HFFc6 (cell line): ENCODE measurements at places on chromosomes 3 and 15.

DNA sequence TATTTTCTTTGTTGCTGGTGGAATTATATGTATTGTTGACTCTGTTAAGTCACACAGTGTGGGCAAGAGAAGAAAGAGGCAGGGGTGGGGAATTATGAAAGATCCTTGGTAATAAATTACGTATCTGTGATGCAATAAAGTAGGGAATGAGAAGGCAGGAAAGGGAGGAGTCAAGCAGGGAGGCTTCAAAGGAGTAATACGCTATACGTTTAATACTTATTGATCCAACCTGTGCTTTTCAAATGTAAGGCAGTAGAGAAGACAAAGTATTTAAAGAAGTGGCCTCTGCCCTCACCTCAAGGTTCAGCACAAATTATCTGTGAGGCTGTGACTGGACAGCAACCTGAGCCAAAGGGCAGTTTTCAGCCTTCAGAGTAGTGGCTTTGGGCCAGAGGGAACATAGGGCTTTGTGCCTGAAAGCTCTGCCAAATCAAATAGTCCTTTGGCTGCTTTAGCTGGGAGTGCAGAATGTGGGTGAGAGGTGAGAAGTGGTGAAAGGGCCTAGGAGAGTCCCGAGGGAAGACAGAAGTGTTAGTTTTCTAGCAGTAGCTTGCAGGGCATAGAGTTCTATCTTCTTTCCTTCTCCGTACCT lies 1.2 kb upstream of the PLIN1 start:
- H3K27me3 ChIP-seq: peaks cover 2% of the 10 kb centered on the region; the same call in 1 of the 2 replicates
- H3K4me3 ChIP-seq: no peak overlapping the region
- H3K4me1 ChIP-seq: peaks cover 8% of the 10 kb centered on the region
- H3K27ac ChIP-seq: no peak overlapping the region
- DNase-seq: peak; percentile 40
- H3K36me3 ChIP-seq: peaks cover 7% of the 10 kb centered on the region; the same call in 1 of the 2 replicates

DNA sequence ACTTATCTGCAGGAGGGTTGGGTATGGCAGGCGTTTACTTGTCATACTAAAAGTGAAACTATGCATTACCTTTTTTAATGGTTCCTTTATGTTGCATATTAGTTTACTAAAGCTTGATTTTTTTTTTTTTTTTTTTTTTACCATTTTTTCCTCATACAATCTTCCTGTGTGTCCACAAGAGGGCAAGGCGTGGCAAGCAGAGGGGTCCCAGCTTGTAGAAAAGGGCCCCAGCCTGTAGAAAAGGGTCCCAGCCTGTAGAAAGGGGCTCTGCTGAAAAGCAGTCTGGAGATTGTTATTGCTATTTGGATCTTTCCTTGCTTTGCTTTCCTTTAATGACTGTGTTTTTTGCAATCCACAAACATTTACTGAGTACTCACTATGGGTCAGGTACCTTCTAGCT lies 21.9 kb downstream of the MKRN2 start:
- peaks cover 56% of the 10 kb centered on the region for H3K36me3 ChIP-seq
- H3K27me3 ChIP-seq: peaks cover 2% of the 10 kb centered on the region; the same call in 1 of the 2 replicates
- DNase-seq: no peak

DNA sequence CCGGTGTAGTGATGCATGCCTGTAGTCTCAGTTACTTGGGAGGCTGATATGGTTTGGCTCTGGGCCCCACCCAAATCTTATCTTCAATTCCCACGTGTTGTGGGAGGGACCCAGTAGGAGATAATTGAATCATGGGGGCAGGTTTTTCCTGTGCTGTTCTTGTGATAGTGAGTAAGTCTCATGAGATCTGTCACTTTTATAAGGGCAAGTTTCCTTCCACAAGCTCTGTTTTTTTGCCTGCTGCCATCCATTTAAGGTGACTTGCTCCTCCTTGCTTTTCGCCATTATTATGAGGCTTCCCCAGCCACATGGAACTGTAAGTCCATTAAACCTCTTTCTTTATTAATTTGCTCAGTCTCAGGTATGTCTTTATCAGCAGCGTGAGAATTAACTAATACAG lies 566.7 kb upstream of the NECTIN3 start:
- DNase-seq: no peak
- H3K27me3 ChIP-seq: no peaks in the 10 kb centered on the region
- H3K4me1 ChIP-seq: no peaks in the 10 kb centered on the region
- H3K36me3 ChIP-seq: peaks cover 32% of the 10 kb centered on the region
- H3K27ac ChIP-seq: no peak overlapping the region

- DNase-seq: no peak
- no peak overlapping the region for H3K4me3 ChIP-seq
- H3K4me1 ChIP-seq: no peaks in the 10 kb centered on the region; the same call in 1 of the 2 replicates
- no peaks in the 10 kb centered on the region for H3K36me3 ChIP-seq
Observed at GRCh38 chr3:133897547-133897946, 1.9 kb upstream of the RAB6B start.

- no peak for DNase-seq
- H3K4me1 ChIP-seq: peaks cover 8% of the 10 kb centered on the region; the same call in 1 of the 2 replicates
Observed at GRCh38 chr3:160319322-160319721, 79.7 kb downstream of the IFT80 start.

GRCh38 chr15:98620020-98620419 lies 28.3 kb upstream of the IGF1R start:
- no peak for DNase-seq
- no peak overlapping the region for H3K4me3 ChIP-seq
- no peaks in the 10 kb centered on the region for H3K36me3 ChIP-seq
- no peak overlapping the region for H3K27ac ChIP-seq
- peaks cover 32% of the 10 kb centered on the region for H3K27me3 ChIP-seq

- no peak overlapping the region for H3K4me3 ChIP-seq
- peaks cover 11% of the 10 kb centered on the region for H3K4me1 ChIP-seq
- H3K36me3 ChIP-seq: no peaks in the 10 kb centered on the region
- H3K27me3 ChIP-seq: no peaks in the 10 kb centered on the region; the same call in 1 of the 2 replicates
- no peak for DNase-seq
Observed at GRCh38 chr3:72720566-72720965, 127.7 kb downstream of the SHQ1 start.

GRCh38 chr15:74229686-74230085 lies 6.4 kb upstream of the CCDC33 start:
- H3K36me3 ChIP-seq: no peaks in the 10 kb centered on the region
- no peak for DNase-seq
- peaks cover 14% of the 10 kb centered on the region for H3K4me1 ChIP-seq
- H3K4me3 ChIP-seq: no peak overlapping the region
- H3K27me3 ChIP-seq: peaks cover 44% of the 10 kb centered on the region

DNA sequence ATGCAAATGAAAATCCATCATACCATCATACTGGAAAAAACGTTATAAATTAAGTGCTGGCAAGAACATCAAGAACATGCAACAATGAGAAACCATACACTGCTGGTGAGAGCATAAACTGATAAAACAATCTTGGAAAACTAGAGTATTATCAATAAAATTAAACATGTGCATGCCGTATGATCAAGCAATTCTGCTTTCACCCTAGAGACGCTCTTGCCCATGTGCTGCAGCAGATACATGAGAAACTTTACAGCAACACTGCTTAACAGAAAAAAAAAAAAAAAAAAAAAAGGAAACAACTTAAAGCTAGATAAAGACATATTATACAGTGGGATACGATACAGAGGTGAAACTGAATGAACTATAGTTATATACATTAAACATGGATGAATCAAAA lies 21.8 kb downstream of the SPG11 start:
- H3K4me3 ChIP-seq: no peak overlapping the region
- H3K27ac ChIP-seq: no peak overlapping the region; the same call in 1 of the 2 replicates
- H3K36me3 ChIP-seq: peaks cover 32% of the 10 kb centered on the region
- no peaks in the 10 kb centered on the region for H3K27me3 ChIP-seq

- peaks cover 38% of the 10 kb centered on the region for H3K4me1 ChIP-seq
- H3K27ac ChIP-seq: no peak overlapping the region
- no peaks in the 10 kb centered on the region for H3K36me3 ChIP-seq
- peaks cover 7% of the 10 kb centered on the region for H3K27me3 ChIP-seq
- no peak overlapping the region for H3K4me3 ChIP-seq
Observed at GRCh38 chr3:31220431-31220830, 312.3 kb upstream of the STT3B start.

GRCh38 chr3:95899911-95900310 lies 914.5 kb upstream of the EPHA6 start:
- H3K4me3 ChIP-seq: no peak overlapping the region
- H3K4me1 ChIP-seq: no peaks in the 10 kb centered on the region
- H3K27ac ChIP-seq: no peak overlapping the region
- no peaks in the 10 kb centered on the region for H3K27me3 ChIP-seq
- H3K36me3 ChIP-seq: no peaks in the 10 kb centered on the region
- no peak for DNase-seq

- peaks cover 7% of the 10 kb centered on the region for H3K4me1 ChIP-seq
- no peak for DNase-seq
- peaks cover 18% of the 10 kb centered on the region for H3K27me3 ChIP-seq
- no peak overlapping the region for H3K4me3 ChIP-seq
- H3K36me3 ChIP-seq: no peaks in the 10 kb centered on the region
- no peak overlapping the region for H3K27ac ChIP-seq
Observed at GRCh38 chr3:37527361-37527760, 334.3 kb upstream of the CTDSPL start.

DNA sequence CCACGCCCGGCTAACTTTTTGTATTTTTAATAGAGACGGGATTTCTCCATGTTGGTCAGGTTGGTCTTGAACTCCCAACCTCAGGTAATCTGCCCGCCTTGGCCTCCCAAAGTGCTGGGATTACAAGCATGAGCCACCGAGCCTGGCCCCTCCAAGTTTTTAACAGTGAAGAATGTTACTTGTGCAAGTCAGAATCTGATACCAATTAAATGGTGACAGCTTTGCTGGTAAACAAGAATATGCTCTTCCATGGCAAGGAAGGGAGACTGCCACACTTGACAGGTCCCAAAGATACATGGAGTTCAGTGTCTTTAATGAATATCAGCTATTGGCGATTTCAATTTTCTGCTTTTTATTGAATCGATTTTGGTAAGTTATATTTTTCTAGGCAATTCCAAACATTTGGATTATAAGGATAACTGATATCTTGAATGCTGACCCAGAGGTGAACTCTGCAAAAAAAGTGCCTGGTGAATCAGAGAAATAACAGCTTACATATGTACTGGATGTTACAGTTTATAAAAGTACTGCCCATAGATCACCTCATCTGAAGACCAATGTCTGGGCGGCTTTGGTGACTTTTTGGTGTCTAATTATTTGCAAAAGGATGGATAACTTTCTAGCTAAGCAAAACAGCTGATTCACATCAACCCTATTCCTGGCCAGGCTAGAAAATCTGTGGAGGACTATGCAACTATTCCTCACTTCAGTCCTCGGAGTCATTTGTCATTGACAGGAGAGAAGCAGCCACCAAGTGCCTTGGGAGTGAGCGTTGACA lies 1.2 kb downstream of the PARP16 start:
- H3K27ac ChIP-seq: peak overlapping the region; percentile 66
- DNase-seq: peak; percentile 18
- peaks cover 15% of the 10 kb centered on the region for H3K4me1 ChIP-seq
- no peaks in the 10 kb centered on the region for H3K36me3 ChIP-seq
- H3K27me3 ChIP-seq: no peaks in the 10 kb centered on the region; the same call in 1 of the 2 replicates
- peak overlapping the region; percentile 86 for H3K4me3 ChIP-seq

GRCh38 chr3:181710345-181711291 lies 1.1 kb upstream of the SOX2 start:
- no peak overlapping the region for H3K4me3 ChIP-seq
- no peak overlapping the region for H3K27ac ChIP-seq
- no peaks in the 10 kb centered on the region for H3K36me3 ChIP-seq
- peaks cover 24% of the 10 kb centered on the region for H3K27me3 ChIP-seq
- H3K4me1 ChIP-seq: peaks cover 5% of the 10 kb centered on the region; the same call in 1 of the 2 replicates
- DNase-seq: no peak

DNA sequence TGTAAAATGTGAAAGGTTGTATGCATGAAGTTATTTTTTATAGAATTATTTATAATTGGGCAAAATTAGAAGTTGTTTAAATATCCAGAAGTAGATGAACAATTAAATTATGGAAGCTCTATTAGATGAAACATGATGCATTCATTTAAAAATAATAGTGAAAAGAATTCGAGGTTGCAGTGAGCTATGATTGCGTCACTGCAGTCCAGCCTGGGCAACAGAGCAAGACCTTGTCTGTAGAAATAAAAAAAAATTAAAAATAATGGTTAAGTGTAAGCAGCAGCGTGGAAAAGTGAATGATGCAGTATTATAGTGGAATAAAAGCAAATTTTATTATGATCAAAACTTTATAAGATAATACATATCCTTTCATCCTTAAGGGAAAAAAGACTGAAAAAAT lies 14.3 kb downstream of the BUB1B start:
- DNase-seq: no peak
- H3K27me3 ChIP-seq: no peaks in the 10 kb centered on the region
- H3K27ac ChIP-seq: no peak overlapping the region
- H3K4me1 ChIP-seq: 0 out of 2 replicates have a peak, but pooled peaks cover 5% of the 10 kb centered on the region
- no peak overlapping the region for H3K4me3 ChIP-seq

GRCh38 chr3:13745636-13746035 lies 134.2 kb downstream of the WNT7A start:
- H3K27me3 ChIP-seq: peaks cover 4% of the 10 kb centered on the region
- no peaks in the 10 kb centered on the region for H3K36me3 ChIP-seq
- H3K4me3 ChIP-seq: no peak overlapping the region
- no peak for DNase-seq

GRCh38 chr3:71708476-71709105 lies 16.6 kb downstream of the EIF4E3 start:
- no peak overlapping the region for H3K27ac ChIP-seq
- H3K27me3 ChIP-seq: peaks cover 16% of the 10 kb centered on the region
- H3K4me3 ChIP-seq: no peak overlapping the region
- H3K36me3 ChIP-seq: no peaks in the 10 kb centered on the region
- no peak for DNase-seq
- no peaks in the 10 kb centered on the region for H3K4me1 ChIP-seq

GRCh38 chr15:50355980-50356379 lies 982 bp upstream of the GABPB1 start:
- H3K4me3 ChIP-seq: peak overlapping the region; percentile 99
- DNase-seq: no peak
- H3K27ac ChIP-seq: peak overlapping the region; percentile 100
- peaks cover 7% of the 10 kb centered on the region for H3K27me3 ChIP-seq
- H3K36me3 ChIP-seq: peaks cover 59% of the 10 kb centered on the region

DNA sequence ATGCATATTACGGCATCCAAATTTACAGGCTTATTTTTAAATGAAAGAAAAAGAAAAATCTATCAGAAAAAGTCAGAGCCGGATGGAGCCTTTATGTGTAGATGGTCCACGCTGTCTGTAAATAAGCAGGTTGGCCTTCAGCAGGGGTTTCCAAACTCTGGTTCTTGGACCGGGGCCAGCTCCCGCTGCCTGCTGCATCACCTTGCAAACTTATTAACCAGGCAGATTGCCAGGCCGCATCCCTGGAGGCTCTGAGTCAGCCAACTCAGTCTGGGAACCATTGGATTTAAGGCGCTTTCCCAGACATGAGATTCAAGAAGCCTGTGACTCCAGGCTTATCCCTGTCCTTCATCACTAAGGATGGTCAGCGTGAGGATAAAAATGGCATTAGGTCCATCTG lies 212.4 kb downstream of the OPA1 start:
- no peak overlapping the region for H3K4me3 ChIP-seq
- no peaks in the 10 kb centered on the region for H3K4me1 ChIP-seq
- H3K27me3 ChIP-seq: peaks cover 13% of the 10 kb centered on the region
- H3K27ac ChIP-seq: no peak overlapping the region
- no peaks in the 10 kb centered on the region for H3K36me3 ChIP-seq
